D721Med (cell line): ENCODE measurements at places on chromosomes 13 and 19.

DNA sequence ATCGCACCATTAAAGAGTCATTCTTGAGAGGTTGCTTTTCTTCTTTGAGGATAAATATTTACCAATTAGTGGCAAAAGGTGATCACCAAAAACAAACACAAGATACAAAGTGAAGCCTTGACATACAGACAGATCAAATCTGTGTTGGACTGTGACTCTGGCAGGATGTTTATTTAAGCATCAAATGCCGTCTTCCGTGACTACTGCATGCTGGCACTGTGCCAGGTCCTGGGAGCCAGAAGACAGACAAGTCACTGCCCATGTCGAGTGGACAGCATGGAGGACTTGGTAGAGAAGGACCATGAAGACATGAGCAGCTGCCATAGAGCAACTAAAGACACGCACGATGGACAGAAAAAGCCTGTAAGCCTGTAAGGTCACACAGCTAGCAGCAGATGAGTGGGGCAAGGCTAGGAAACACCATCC is 92.8 kb upstream of the FARP1 start:
- no peak for DNase-seq

DNA sequence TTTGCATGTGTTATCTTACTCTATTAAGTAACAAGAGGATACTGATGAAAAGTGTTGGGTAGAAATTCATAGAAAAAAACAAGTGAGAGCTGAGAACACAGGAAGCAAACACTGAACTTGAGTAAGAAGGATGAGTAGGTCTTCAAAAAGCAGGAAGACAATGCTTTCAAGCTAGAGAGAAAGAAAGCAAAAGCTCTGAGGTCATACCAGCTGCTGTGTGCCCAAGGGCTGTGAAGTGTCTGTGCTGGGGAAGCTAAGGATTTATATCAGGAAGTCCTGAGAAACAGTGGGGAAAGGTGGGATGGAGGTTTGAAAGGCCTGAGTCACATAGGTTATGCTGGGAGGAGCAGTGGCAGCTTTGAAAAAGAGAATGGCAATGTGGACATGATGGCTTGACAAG is 145.5 kb upstream of the MAB21L1 start:
- no peak for DNase-seq

DNA sequence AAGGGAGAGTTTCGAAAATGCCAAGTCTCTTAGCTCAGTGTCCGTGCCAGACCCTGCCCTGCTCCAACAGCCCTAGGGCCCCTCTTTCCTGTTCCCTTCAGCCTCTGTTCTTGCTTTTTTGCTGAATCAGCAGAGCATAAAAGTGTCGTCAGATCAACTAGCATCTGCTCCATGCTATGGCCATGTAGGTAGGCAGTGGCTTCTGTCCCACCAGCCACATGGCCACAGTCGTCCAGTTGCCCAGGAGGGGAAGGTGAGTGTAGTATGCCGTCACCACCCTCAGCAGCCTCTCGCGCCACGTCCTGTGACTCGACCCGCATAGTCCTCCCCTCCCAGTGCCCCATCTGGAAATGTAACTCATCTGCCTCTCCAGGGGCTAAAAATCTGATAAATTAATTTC is 50.9 kb upstream of the ATP11A start:
- no peak for DNase-seq

GRCh38 chr13:68551701-68552522 is 1321.8 kb upstream of the PCDH9 start:
- DNase-seq: no peak

DNA sequence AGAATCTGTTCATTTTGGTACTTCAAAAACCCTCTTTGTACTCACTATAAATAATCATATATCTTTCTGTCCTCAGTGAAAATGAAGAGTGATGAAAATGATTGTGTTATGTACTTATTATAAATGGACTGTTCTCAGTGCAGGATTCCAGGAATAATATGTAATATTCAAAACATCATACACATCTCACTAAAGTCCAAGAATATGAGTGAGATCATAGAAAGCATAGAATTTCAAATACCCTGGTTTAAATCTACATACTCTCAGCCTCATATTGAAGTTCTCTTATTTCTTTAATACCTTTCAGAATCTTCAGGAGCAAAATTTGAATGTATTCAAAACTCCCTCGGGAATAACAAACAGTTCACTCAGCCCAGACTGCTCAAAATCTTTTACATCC is 868.0 kb downstream of the SLITRK6 start:
- DNase-seq: no peak

DNA sequence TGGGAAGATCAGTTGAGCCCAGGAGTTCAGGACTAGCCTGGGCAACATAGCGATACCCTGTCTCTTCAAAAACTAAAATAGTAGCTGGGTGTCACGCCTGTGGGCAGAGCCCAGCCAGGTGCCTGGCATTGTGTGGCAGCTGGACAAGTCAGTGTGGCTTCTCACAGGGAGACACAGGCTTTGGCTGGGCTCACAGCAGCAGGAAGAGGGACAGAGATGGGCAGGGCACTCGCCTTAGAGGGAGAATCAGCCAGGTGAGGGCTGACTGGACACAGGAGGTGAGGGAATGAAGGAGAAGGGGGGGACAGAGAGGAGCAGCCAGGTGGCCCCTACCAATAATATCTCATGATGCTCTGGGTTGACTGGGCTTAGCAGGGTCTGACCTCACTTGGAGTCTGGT is 3.3 kb downstream of the FAM32A start:
- no peak for DNase-seq

GRCh38 chr19:16419669-16420335 is 52.0 kb downstream of the EPS15L1 start:
- no peak for DNase-seq

- no peak for DNase-seq
Measured at GRCh38 chr13:110942248-110942981, 27.5 kb upstream of the ANKRD10 start.

- DNase-seq: no peak
Measured at GRCh38 chr13:62997038-62997599, 1581.5 kb upstream of the PCDH20 start.

GRCh38 chr19:4807188-4807587 is 15.7 kb downstream of the FEM1A start:
- DNase-seq: no peak

DNA sequence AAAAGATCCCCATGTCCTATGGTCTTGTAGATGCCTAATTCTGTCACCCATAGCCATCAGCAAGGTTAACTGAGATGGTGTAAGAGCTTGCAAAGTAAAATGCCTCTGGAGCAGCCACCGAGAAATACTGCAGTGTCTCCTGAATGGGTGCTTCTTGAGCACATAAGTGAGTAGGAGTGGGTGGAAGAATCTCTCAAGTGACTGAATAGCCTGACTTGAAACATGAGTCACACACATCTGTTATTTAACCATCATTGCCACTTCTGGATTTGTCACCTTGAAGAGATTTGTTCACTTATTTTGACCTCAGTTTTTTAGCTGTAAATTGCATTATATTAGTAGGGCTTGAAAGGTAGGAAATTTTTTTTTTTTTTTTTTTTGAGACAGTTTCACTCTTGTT is 2.3 kb downstream of the ZNF714 start:
- no peak for DNase-seq
